NCI-H1930 (cell line): ENCODE measurements at places on chromosomes 3 and 15.

- DNase-seq: no peak
These were observed 101.6 kb downstream of the LRTM1 start for GRCh38 chr3:54826251-54826691.

GRCh38 chr15:101018450-101018849 is 99.3 kb downstream of the LRRK1 start:
- DNase-seq: no peak

DNA sequence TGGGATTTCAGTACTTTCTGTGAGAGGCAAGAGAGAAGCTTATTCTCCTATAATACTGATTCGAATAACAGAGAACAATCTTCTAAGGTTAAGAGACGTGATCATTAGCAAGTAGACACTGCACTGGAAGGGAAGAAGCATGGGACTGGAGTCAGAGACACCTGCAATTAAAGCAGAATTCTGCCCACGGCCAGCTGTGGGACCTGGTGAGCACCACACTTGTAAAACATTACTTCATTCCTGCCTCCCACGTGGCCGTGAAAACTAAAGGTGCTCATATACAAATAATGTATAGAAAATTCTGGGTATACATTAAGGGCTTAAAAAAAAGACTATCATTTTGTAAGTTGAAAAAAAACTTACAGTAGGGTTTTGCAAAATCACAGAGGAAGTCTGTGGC is 2.0 kb downstream of the TM2D3 start:
- no peak for DNase-seq

- DNase-seq: no peak
These were observed 56.5 kb upstream of the GATA2 start for GRCh38 chr3:128549283-128550112.

DNA sequence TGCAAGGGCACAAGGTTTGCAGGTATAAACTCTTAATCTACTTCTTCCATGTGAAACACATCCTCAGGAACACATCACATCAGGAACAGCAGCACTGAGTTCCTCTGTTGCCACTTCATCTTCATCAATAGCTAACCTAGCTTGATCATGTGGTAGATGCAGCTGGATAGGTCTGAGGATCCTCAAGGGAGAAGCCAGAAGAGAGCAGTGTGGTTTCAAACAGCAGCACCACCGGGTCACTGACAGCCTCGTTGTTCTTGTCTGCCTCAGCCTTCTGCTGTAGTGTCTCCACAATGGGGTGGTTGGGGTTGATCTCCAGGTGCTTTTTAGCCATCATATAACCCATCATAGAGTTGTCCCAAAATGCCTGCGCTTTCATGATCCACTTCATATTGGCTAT is 58.8 kb downstream of the ADAM10 start:
- DNase-seq: no peak

DNA sequence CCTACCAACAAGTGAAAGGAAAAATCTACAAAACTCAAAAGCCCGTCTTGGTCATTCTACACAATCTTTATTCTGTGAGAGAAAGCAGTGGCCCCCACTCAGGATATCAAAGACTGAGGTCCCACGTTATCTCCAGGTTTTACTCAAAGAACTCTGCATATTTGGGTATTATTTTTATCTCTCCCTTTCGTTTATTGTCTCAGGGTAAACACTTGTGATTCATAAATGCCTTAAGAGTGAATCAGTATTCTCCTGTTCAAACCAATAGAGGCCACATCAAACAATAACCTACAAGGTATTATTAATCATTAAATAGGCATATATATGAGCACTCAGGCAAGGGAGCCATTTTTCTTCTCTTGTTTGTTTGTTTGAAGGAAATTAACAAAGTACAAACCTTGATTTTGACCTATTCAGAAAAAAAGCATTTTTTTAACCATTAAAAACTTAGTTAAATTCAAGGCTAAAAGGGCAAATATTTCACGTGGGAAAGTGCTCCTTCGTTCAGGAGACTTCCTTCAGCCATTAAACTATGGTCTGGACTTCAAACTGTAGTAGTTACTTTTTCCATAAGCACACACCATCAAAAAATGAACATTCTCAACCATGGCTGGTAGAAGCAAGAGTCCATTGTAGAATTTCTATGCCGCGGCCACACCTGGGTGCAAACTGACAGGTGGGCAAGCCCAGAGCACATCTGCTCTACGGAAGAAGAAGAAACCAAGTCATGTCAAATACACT is 13.9 kb upstream of the HES1 start:
- DNase-seq: no peak
